Hindlimb muscle (tissue), 1 donor: ENCODE measurements at places on chromosomes 4 and X.

GRCh38 chr4:155974996-155975395, 21.3 kb upstream of the CTSO start:
- no peak for DNase-seq

- DNase-seq = no peak
Observed at GRCh38 chr4:22348410-22348809, 167.5 kb downstream of the ADGRA3 start.

GRCh38 chrX:151019856-151020255, 36.7 kb downstream of the HMGB3 start:
- no peak for DNase-seq

DNA sequence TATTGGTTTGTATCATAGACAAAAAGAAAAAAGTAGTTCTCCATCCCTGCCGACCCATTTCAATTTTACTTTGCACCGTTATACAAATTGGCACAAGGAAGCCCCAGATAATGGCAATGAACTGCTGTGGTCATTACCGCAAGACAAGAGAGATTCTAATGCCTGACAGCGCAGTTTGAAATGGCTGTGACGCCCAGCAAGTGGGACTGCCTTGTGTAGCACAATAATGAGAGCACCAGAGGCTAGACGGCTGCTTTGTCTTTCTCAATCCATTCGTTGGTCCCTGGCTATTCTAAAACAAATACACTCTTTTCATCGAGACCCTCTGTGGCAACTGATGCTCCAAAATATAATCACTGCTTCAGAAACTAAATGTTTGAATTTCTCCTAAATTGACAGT, 192.4 kb upstream of the NEIL3 start:
- no peak for DNase-seq

DNA sequence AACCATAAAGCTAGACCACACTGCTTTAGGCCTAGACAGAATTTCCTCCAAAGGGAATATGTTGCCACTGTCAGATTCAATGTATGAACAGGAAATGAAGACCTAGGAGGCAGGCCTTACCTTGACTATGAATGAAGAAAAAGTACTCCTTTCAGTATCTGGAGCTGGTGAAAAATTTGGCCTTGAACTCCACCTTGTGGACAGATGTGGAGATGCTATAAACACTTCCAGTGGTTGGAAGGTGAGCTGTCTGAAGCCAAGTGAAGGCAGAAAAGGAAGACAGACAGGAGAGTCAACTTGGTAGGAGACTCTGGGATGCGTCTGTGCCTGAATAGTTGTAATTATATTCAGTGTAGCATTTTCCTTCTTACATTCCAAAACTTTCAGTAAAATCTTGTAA, 17.2 kb downstream of the SPIN3 start:
- peak; percentile 12 for DNase-seq
